Activated gamma-delta T cell treated with Interleukin-2 at 50 U/mL for 16 hours (primary cell): ENCODE measurements at places on chromosomes 6 and 20.

- DNase-seq, result no peak
Observed at GRCh38 chr6:145206247-145206907, 528.9 kb downstream of the EPM2A start.

DNA sequence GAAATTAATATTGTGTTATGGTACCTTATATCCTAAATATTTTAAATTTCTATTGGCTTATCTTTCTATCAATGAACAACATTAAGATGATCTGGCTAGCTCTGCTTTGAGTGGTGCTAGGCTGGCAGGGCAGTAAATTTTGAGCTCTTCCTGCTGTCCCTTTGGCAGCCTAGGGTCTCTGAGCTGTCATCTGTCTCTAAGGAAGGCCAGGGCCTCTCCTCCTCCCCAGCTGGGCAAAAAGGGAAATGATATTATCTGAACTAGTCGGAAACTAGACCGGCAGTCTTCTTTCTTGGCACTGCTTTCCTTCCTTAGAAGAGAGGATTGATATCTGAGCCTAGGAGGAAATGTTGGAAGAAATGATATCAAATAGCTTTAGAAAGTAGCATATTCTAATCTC, 176.7 kb upstream of the BTBD3 start:
- no peak for DNase-seq

GRCh38 chr6:109300874-109301273, 81.4 kb downstream of the CD164 start:
- no peak for DNase-seq

DNA sequence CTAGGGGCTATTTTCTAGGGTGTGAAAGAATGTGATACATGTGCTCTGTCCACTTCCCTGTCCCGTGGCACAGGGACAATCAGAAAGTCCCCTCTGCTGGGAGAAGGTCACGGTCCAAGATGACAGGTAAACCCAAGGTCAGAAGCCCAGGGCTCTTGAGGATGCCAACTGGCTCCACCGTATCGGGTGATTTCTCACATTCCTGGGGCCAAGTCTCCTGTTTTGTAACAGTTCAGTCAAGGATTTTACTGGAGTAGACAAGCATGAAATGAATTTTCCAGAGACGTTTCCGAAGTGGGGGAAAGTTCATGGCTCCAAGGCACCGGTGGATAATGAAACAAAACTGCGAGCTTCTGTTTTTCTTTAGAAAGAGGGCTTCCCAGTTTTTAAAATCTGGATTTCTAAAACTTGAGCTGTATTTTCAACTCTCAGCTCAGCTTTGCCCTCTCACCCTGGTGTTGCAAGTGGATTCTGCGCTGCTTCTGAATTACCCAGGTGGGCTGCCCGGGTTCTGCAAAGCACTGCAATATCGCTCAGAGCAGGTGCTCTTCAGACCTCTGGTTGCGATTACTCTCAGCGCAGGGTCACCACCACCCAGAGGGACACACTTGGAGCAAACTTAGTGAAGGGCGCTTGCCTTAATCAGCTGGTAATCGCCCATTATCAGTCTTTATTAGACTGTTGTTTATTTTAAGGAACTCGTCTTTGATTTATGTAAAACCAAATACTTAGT, 64.4 kb upstream of the TMEM170B start:
- DNase-seq, result no peak

- no peak for DNase-seq
Observed at GRCh38 chr6:52535711-52536423, 41.0 kb downstream of the TRAM2 start.

DNA sequence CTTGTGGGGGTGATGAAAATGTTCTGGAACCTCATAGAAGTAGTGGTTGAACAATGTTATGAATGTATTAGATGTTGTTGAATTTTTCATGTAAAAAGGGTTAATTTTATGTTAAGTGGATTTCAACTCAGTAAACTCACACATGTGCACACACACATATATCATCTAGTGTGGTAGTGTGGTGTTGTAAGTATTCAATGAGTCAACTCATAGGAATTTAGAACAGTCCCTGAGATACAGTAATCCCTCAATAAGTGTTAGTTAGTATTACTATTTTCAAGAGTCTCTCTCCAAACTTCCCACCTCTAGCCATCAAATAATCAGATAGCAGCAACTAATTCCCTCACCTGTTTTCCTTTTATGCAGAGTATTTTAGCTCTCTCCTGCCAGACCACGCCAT, 563.1 kb upstream of the JARID2 start:
- DNase-seq, result no peak

- DNase-seq, result no peak
Observed at GRCh38 chr6:156804402-156804801, 27.2 kb downstream of the ARID1B start.

- no peak for DNase-seq
Observed at GRCh38 chr6:126071000-126071647, 84.8 kb downstream of the TRMT11 start.

GRCh38 chr20:42779216-42779615, 410.5 kb downstream of the PTPRT start:
- no peak for DNase-seq

- DNase-seq, result no peak
Observed at GRCh38 chr6:38218235-38218634, 398.7 kb downstream of the ZFAND3 start.

DNA sequence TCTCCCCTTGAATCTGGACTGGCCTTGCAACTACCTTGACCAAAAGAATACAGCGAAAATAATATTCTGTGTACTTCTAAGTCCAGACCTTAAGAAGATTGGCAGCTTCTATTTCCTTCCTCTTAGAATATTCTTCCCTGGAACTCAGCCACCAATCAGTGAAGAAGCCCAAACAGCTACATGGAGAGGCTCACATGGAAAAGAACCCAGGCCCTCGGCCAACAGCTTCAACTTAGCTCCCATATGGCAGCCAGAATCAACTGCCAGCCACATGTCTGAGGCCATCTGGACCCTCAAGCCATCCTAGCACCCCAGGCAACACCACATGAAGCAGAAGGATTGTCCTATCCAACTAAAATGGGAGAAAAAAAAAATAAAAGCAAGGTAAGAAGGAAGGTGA, 178.8 kb downstream of the IBTK start:
- no peak for DNase-seq

- no peak for DNase-seq
Observed at GRCh38 chr20:12153628-12154027, 235.9 kb downstream of the BTBD3 start.

DNA sequence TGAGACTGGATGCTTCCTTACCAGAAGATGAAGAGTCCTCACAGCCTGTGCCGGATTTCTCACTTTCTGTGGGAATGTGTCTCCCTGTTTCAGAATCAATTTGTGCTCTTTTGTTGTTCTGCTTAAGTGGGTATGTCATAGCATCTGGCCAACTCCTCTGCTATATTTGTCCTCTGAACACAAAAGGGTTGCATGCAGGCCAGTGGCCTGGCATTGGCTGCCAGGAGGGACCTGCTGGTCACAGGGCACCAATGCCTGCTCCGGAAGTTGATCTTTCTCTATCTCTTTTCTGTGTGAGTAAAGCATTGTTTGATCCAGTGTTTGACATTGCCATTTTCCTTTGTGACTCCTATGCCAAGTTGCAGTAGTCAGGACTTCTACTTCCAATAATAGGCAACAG, 47.8 kb downstream of the JARID2 start:
- no peak for DNase-seq

- peak; percentile 26 for DNase-seq
Observed at GRCh38 chr6:2765896-2766766, 938 bp downstream of the WRNIP1 start.

DNA sequence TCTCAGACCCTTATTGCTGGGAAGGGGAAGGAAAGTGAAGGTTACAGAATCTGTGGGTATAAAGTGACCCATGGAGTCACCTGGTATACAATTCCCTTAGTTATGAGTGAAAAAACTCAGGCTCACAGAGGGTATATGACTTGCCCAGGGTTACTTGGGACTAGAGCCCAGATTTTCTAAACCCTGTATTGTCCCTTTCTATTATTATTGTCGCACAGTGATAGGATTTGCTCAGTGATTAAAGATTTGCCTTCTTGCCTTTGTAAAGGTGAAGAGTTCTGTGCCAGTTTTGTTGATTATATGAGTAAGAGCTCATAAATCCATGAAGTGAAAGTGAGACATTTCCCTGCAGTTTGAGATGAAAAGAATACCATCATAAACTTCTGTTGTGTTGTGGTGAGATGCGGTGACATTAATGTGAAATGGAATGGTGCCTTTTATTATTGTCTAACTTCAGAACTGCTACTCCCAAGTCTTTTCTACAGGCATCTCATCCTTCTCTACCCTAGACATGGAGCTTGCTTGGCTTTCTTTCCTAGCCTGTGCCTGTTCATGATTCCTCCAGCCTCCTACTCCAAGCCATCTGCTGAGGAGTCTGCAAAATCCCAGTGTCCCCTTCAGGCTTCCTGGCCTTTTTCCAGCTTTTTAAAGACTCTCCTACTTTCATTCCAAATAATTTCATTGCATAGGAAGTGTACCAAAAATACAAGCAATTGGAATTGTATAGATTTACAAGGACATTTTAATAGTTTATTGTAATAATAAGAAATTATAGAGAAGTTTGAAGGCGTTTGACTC, 33.5 kb upstream of the ADIG start:
- no peak for DNase-seq

DNA sequence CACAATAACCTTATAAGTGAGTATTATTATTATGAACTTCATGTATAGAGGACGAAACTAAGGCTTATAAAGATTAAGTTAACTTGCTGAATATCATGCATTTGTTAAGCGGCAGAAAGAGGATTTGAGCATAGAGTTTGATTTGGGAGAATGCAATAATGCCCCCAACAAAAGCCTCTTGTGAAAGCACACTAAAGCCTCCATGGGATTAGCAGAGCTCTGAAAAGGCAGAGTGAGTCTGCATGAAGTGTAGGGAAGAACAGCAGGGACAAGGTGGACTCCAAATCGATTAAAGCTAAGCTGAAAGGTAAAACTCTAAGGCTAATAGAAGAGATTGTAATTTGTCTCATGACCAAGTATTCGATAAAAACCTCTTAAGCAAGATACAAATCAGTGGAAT, 100.3 kb downstream of the SH3BGRL2 start:
- DNase-seq, result no peak

- DNase-seq, result no peak
Observed at GRCh38 chr20:527571-527886, 16.1 kb downstream of the CSNK2A1 start.

GRCh38 chr20:37336369-37337207, 9.4 kb upstream of the SRC start:
- DNase-seq, result no peak

DNA sequence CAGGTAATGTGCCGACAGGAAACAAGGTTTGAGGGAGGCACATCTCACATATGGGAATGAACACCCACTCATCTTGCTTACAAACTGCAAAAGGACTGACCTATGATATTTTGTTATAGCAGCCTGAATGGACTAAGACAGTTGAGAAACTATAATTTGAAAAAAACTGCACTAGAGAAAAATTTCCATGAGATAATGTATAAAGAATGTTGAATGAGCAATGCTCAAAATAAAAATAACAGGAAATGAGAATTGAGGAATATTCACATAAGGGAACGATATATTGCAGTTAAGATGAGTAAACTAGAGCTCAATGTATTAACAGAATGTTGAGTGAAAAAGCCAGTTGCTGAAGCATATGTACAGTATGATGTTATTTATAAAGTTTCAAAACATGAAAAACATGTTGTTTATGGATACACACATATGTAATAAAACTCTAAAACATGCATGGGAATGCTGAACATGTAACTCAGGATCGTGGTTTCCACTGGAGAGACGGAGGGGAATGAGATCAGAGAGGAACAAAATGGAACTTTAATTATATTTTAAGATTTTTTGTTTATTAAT, 6.3 kb upstream of the TBC1D22B start:
- no peak for DNase-seq

DNA sequence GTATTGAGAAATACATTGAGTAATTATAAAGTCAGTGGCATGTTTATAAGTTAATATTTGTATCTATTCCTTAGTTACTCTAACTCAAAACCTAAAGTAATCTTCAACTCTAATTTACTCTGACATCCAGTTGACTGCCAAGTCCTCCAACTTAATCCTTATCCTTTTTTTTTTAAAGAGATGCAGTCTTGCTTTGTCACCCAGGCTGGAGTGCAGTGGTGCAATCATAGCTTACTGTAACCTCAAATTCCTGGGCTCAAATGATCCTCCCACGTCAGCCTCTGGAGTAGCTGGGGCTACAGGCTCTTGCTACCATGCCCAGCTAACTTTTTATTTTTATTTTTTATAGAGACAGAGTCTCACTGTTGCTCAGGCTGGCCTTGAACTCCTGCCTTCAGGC, 24.4 kb downstream of the PTPN1 start:
- no peak for DNase-seq

DNA sequence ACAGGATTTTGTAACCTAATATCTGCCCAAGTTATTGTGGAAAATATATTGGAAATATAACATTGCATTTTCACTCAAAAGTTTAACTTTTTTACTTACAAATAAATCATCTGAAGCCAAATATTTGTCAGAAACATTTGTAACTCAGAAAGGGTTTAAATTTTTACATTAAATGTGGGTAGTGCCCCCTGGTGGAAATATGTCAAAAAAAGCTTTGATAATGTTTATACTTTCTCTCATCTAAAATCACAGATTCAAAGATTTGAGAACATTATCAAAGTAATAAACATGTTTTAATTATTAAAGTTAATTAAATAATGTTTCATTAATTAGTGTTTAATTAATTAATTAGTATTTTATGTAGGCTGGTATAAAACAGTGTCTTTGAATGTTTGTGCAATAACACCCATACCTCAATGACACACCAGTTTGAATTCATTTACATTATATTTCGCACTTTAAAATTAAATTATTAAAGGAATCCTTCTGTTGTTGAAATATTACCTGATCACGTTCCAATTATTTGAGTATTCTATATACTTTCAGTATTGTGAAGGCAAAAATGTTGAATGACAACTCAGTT, 320.1 kb upstream of the FKBP1C start:
- no peak for DNase-seq

DNA sequence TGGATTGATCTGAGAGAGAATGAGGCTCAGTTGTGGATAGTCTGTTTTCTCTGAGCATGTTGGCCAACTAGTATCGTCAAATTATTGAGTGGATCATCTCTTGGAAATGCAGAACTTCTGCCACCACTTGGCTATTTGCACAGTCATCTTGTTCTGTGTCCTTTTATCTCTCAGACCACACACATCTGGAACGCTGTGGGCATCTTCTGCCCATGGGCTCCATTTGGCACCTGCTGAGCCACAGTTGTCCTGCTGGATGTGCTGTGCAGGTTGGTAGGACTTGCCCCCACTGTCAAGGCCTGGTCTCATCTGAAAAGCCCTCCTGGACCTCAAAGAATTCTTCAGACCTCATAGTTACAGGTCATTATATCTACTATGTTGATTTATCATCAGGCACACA, 16.7 kb upstream of the C20orf144 start:
- DNase-seq, result no peak

- DNase-seq, result no peak
Observed at GRCh38 chr20:45940053-45940452, 5.6 kb downstream of the PCIF1 start.

GRCh38 chr6:150739711-150740349, 125.7 kb upstream of the MTHFD1L start:
- no peak for DNase-seq

- no peak for DNase-seq
Observed at GRCh38 chr6:149032599-149033405, 284.7 kb upstream of the TAB2 start.

- DNase-seq, result no peak
Observed at GRCh38 chr6:129744201-129744879, 34.4 kb upstream of the ARHGAP18 start.
